ENCODE measurements at places on chromosomes 11 and 22.

DNA sequence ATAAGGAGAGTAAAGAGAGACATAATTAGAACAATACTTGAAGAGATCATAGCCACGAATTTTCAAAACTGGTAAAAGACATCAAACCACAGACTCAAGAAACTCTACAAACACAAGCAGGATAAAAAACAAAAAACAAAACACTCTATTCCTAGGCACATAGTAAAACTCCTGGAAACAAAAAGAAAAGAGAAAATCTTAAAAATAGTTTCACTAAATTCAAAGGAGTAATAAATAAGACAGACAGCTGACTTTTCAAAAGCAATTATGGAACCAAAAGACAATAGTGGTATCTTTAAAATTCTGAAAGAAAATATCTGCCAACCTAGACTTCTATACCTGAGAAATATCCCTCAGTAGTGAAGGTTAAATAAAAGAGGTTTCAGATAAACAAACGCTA lies 9.2 kb upstream of the NARS2 start:
- no peak for DNase-seq

DNA sequence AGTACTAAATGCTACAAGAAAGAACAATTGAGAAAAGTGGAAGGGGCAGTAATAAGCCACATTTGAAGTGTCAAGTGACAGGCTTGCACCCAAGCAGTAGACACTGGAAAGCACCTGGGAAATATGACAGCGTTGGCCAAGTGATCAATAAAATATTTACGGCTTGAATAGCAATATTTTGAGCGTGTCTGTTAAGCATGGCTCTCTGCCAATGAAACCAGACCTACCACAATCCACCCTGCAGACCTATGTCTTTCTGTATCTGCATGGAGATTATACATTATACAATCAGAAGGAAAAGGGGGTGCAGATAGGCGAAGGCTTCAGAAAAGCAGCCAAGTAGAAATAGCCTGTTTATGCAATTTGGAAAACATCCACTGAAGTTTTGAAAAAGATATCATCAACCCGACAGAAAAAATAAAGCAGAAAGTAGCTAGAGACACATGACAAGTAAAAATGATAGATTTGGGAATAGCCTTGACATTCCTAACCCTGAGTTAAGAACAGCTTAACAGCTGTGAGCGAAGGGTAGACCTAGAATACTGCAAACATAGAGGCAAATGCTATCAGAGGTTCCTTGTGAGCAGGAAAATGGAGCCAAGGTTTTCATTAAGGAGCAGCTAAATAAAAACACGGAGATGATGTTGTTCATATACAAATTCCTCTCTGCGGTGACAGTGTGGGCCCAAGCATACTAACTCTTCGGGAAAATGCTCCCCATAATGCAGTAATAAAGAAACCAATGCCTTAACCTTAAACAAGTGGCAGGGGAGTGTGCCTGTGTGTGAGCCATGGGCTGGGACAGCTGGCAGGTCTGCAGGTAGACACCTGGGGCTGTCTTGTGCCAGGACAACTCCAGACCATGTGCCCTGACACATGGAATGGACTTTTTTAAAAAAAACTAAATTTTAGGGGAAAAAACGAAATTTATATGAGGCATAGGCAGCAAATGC lies 71.3 kb downstream of the ETS1 start:
- no peak for DNase-seq

- DNase-seq = no peak
Measured at GRCh38 chr11:19615341-19616183, 97.1 kb upstream of the NAV2 start.

- DNase-seq = peak; percentile 39
Measured at GRCh38 chr11:35237860-35238715, 99.1 kb downstream of the CD44 start.

- DNase-seq = no peak
Measured at GRCh38 chr11:57474017-57474802, 13.9 kb downstream of the RTN4RL2 start.

DNA sequence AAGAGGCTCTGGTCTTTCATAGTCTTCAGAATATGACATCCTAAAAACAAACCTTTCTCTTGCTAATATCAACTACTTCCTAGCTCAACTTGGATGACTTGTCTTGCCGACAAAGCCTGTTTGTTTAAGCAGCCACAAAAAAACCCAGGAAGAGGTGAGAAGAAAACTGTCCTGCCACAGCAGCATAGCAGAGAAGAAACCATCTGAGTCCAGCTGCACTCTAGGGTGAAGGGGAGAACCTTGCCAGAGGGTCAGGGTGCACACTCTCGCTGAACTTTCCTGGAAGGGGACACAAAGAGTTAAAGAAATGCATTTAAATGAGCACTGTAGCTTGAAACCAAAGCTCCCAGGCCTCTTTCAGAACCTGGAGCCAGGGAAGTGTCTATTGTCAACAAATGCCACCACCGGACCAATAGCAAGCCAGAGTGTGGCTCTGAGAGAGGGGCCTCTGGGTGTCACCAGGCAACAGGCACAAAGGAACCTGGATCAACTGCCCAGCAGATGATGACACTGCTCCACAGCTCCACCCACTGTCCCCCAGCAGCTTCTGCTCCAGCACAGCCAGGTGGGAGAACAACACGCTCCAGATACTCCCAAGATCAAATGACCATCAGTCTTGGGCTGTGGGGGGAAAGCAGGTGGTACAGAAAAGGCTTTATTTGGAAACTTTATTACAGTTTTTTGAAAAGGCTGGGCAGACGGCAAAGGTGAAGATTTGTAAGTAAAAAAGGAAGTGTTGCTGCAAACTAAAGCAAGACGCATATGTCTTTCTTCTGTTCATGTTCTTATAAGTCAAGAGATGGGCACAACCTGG lies 105.7 kb downstream of the RASSF10 start:
- DNase-seq = peak; percentile 91

- DNase-seq = no peak
Measured at GRCh38 chr11:131888230-131888855, 517.9 kb downstream of the NTM start.

- no peak for DNase-seq
Measured at GRCh38 chr22:31838917-31839316, 85.1 kb downstream of the DEPDC5 start.

DNA sequence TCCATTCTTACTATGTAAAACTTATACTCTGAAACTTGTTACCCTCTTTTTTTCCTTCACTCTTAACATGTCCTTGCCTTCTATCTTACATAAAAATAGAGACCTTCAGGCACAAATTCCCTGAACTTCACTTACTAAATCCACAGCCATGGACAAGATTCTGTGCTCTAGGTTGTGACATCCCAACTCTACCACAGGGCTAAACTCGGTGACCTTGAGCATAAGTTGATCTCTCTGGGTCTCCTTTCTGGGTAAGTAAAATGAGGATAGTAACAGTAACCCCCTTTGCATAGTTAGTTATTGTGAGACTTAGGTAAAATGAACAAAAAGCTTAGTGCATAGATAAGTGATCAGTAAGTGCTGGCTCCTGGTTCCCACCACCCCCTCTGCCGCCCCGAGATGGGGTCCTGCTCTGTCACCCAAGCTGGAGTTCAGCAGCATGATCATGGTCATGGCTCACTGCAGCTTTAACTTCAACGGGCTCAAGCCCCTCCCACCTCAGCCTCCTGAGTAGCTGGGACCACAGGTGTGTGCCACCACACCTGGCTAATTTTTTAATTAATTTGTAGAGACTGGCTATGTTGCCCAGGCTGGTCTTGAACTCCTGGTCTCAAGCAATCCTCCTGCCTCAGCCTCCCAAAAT lies 20.1 kb downstream of the C11orf58 start:
- no peak for DNase-seq

DNA sequence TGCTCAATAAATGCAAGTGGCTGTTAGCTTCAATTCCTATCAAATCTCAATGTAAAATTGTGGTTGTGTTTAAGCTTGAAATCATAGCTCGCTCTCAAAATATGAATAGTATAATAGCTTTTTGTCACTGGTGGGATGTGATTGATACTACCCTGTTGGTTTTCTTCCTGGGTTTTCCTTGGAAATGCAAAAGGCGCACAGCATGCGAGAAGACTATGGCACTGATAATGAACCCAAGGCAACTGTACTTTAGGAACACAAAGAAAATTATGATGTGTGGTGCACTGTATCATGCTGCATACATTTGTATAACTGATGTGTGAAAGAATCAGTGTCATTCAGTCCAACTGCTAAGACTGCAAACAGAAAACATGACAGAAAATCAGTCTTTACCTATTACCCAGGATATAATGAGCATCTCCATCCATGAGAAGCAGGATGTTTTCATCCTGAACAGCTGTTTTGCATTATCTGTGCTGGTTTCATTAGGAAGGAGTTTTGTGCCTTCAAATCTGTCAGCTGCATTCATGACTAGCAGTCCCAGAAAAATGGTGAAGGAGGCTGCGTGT lies 101.2 kb downstream of the TRPC6 start:
- no peak for DNase-seq

DNA sequence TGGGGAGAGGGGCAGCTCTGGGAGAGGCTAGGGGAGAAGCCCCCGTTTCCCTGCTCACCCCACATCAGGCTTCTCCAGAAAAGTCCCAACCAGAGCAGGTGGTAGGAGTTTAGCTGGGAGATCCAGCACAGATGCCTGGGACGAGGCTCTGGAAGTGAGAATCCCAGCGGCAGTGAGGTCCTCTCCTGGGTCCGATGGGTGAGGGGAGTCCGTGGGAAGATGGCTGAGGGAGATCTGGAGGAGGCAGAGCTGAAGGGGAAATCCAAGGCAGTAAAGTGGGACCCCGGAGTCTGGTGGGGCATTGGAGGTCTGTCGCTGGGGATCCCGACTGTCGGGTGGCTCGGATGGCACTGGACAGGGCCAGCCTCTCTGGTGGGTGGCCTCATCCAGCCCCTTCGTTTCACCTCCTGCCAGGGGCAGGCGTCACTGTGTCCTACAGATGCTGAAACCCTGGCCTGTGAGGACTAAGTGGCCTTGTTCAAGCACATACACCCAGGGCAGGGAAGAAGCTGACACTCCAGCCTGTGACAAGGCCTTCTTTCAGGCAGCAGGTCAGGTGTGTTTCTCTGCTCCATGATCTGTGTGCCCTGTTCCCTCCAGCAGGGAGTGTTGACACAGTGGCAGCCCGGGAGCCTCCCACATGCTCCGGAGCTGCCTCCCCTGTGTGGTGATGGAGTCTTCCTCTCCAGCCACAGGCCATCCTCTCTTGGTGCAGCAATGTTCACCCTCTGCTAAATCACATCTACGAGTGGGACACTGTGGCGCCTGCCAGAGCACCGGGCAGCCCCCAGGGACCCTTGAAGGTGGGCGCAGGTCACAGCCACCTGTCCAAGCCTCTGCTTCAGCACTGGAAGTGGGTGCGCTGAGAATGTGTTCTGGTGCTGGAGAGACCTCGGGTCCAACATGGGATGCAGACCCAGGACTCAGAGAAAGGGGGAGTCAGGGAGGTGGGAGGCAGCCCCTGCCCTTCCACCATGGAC lies 850.8 kb downstream of the BRD1 start:
- peak; percentile 4 for DNase-seq

DNA sequence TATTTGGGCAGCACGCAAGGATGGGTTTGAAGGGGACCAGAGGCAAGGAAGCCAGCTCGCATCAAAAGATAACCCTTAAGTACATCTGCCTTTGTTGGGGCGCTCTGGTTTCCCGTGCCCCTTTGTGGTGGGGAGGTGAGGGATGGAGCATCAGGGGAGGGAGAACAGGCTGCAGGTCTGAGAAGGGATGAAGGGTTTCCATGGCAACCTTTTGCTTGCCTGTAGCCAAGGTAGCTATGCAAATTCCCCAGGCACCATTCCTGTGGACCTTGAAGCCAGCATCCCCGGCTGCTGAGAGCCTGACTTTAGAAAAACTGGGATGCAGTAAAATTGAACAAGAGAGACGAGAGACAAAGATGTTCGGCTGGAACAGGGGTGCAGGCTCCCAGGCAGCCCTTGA lies 75.7 kb downstream of the SEZ6L start:
- DNase-seq = no peak

DNA sequence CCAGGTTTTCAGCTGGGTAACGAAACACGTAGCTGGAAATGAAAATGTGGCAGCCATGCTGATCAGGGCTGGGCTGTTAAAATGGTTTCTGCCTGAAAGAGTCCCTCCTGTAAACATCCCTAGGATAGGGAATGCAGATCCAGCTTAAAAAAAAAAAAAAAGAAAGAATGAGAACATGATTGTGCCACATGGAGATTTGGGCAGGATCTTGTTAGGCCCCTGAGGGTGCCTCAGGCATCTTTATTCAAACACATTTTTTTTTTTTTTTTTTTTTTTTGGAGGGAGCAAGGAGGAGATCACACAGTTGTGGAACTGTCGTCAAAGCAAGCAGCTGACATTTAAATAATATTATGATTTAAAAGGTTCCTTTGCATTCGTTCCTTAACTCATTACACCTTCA lies 900.3 kb downstream of the OPCML start:
- no peak for DNase-seq

GRCh38 chr11:87187930-87188329 lies 150.2 kb downstream of the TMEM135 start:
- DNase-seq = no peak

DNA sequence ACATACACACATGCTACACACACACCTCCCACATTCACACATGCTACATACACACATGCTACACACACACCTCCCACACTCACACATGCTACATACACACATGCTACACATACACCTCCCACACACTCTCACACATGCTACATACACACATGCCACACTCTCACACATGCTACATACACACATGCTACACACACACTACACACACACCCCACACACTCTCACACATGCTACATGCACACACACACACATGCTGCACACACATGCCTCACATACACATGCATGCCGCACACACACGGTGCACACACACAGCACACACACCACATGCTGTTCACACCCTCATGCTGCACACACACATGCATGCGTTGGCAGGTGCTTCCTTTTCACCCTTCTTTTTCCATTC lies 495.4 kb downstream of the NTM start:
- DNase-seq = no peak

GRCh38 chr11:43947003-43947500 lies 4.6 kb downstream of the C11orf96 start:
- DNase-seq = no peak

- DNase-seq = no peak
Measured at GRCh38 chr22:22810471-22810870, 77.1 kb upstream of the IGLL5 start.

- no peak for DNase-seq
Measured at GRCh38 chr11:86558207-86558606, 114.2 kb downstream of the ME3 start.

- no peak for DNase-seq
Measured at GRCh38 chr11:65456418-65456817, 33.8 kb downstream of the NEAT1 start.

DNA sequence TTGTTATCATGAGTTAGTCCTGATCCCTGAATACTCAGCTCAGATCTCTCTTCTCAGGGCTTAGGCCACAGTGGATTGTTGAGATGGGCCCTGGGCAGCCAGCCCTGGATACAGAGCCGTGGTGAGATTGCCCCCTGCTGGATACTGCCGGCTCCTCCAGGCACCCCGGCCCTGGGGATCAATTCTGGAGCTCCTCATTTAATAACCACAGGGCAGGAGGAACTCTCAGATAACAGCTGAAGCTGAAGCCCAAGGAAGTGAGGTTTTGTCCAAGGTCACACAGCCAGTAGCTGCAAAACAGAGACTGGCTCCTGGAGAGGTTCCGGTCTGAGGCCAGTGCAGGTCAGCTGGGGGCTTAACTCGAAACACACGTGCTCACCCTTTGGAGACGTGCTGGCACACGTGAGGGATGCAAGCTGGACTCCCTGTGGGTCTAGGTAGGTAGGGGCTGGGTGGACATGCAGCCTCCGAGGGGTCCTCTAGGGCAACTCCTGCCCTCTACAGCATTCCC lies 16.0 kb downstream of the USH1C start:
- peak; percentile 43 for DNase-seq

GRCh38 chr11:73598719-73599379 lies 937 bp upstream of the FAM168A start:
- peak; percentile 79 for DNase-seq
